ENCODE measurements at places on chromosomes 13 and 19.

GRCh38 chr19:3849092-3849491, 19.7 kb downstream of the ZFR2 start:
- H3K27ac ChIP-seq, result no peak overlapping the region
- H3K27me3 ChIP-seq, result no peaks in the 10 kb centered on the region
- no peaks in the 10 kb centered on the region for H3K36me3 ChIP-seq
- DNase-seq, result peak; percentile 46
- H3K4me1 ChIP-seq, result no peaks in the 10 kb centered on the region
- H3K4me3 ChIP-seq, result no peak overlapping the region

- no peaks in the 10 kb centered on the region for H3K27me3 ChIP-seq
- H3K4me3 ChIP-seq, result no peak overlapping the region
- no peak for DNase-seq
- no peaks in the 10 kb centered on the region for H3K36me3 ChIP-seq
- no peaks in the 10 kb centered on the region for H3K4me1 ChIP-seq
Observed at GRCh38 chr13:24389506-24389905, 80.1 kb downstream of the C1QTNF9 start.

DNA sequence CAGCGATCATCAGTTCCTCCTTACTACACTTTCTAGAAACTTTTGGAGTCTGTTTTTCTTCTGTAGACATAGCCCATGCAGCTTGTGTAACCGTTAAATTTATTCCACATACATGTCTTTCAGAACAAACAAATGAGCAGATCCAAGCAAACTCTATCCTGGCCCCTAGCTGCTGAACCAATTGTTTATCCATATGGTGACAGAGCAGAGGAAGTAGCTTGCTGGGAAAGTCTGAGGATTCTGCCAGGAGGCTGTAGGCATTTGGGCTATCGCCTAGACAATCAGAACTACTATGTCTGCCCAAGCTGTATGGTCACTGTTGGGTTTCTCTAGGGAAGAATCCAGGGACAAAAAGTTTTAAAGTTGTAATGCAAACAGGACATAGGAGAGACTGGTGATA, 343.7 kb downstream of the SPRY2 start:
- no peaks in the 10 kb centered on the region for H3K4me1 ChIP-seq
- H3K27ac ChIP-seq, result no peak overlapping the region

- no peaks in the 10 kb centered on the region for H3K27me3 ChIP-seq
- H3K36me3 ChIP-seq, result no peaks in the 10 kb centered on the region
- peak overlapping the region; percentile 12 for H3K4me3 ChIP-seq
- no peak for DNase-seq
- peak overlapping the region; percentile 98 for H3K27ac ChIP-seq
Observed at GRCh38 chr13:99500839-99501183, 461 bp upstream of the TM9SF2 start.

DNA sequence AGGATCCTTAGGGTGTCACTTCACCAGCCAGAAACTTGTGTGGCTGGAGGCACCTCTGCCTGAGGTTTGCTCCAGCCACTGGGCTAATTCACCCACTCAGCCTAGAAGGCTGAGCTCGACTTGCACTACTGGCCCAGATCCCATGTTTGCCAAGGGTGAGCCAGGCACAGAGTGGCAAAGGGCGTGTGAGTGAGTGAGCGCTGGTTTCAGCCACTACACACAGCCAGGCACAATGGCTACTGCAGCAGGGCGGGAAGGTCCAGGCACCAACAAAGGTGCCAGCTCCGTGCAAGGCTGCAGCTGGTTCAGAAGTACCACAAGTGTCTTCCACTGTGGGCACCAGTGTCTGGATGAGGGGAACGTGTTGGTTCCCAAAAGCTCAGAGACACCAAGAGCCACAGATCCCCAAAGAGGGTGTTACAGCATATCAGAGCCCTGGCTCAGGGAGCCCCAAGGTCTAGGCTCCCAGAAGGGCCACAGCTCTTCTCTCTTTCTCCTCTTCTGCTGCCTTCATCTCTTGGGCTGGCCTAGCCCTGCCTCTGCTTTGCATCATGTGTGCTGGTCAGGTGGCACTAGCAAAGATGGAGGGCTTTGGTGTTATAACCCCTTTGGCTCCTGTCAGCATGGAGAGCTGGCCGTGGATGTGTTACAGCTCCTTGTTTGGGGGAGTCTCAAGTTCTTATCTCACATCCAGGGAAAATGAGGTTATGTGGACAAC, 736.3 kb upstream of the KLHL1 start:
- H3K27me3 ChIP-seq, result no peaks in the 10 kb centered on the region
- H3K27ac ChIP-seq, result no peak overlapping the region
- no peak overlapping the region for H3K4me3 ChIP-seq
- no peaks in the 10 kb centered on the region for H3K4me1 ChIP-seq
- peak; percentile 2 for DNase-seq

GRCh38 chr13:98885600-98885999, 92.3 kb downstream of the DOCK9 start:
- no peaks in the 10 kb centered on the region for H3K27me3 ChIP-seq
- H3K27ac ChIP-seq, result no peak overlapping the region
- DNase-seq, result no peak
- H3K4me1 ChIP-seq, result no peaks in the 10 kb centered on the region
- peaks cover 41% of the 10 kb centered on the region for H3K36me3 ChIP-seq

GRCh38 chr13:113945857-113946408, 27.9 kb downstream of the C13orf46 start:
- H3K27ac ChIP-seq, result no peak overlapping the region
- H3K27me3 ChIP-seq, result no peaks in the 10 kb centered on the region
- no peak overlapping the region for H3K4me3 ChIP-seq
- no peaks in the 10 kb centered on the region for H3K36me3 ChIP-seq
- no peaks in the 10 kb centered on the region for H3K4me1 ChIP-seq

DNA sequence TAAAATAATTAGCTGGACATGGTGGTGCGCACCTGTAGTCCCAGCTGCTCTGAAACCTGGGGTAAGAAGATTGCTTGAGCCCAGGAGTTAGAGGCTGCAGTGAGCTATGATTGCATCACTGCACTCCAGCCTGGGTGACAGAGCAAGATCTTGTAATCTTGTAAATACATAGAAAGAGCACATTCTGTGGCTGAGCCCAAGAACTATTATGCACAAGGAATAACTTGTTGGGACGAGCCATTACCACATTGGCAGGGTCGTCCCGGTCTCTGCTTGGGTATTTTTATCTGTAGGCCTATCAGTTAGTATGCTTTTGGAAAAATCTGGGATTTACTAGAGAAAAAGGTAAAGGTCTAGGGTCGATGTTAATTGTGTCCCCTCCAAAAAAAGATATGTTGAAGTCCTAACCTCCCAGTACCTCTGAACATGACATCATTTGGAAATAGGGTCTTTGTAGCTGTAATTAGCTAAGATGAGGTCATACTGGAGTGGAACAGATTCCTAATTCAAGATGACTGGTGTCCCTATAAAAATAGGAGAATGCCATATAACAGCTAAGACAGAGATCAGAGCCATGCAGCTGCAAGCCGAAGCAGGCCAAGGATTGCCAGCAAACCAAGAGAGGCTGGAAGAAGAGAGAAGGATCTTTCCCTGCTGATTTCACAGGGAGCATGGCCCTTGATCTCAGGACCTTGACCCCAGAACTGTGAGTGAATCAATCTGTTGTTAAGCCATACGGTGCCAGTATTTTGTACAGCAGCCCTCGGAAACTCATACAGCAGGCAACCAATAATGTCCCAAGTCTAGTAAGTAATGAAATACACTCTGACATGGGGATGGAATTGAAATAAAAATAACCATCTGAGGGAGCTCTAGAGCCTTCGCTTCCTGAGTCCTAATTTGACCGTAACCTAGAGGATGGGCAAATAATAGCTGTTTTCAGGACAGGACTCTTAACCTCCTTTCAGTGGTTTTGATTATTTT, 77.0 kb downstream of the TM9SF2 start:
- peak; percentile 20 for DNase-seq
- no peaks in the 10 kb centered on the region for H3K4me1 ChIP-seq
- no peaks in the 10 kb centered on the region for H3K36me3 ChIP-seq
- H3K27ac ChIP-seq, result no peak overlapping the region
- peaks cover 3% of the 10 kb centered on the region for H3K27me3 ChIP-seq

GRCh38 chr19:47464675-47465419, 6.8 kb downstream of the SLC8A2 start:
- no peak for DNase-seq
- H3K27me3 ChIP-seq, result no peaks in the 10 kb centered on the region
- no peaks in the 10 kb centered on the region for H3K4me1 ChIP-seq
- H3K36me3 ChIP-seq, result no peaks in the 10 kb centered on the region
- H3K27ac ChIP-seq, result no peak overlapping the region
- H3K4me3 ChIP-seq, result no peak overlapping the region

GRCh38 chr13:20779405-20779804, 5.6 kb upstream of the EEF1AKMT1 start:
- no peaks in the 10 kb centered on the region for H3K27me3 ChIP-seq
- H3K4me3 ChIP-seq, result no peak overlapping the region
- DNase-seq, result no peak
- peaks cover 4% of the 10 kb centered on the region for H3K36me3 ChIP-seq
- H3K27ac ChIP-seq, result no peak overlapping the region

- H3K27ac ChIP-seq, result no peak overlapping the region
- no peak overlapping the region for H3K4me3 ChIP-seq
- H3K27me3 ChIP-seq, result no peaks in the 10 kb centered on the region
- DNase-seq, result no peak
- no peaks in the 10 kb centered on the region for H3K4me1 ChIP-seq
Observed at GRCh38 chr13:100130092-100130491, 41.2 kb downstream of the PCCA start.

DNA sequence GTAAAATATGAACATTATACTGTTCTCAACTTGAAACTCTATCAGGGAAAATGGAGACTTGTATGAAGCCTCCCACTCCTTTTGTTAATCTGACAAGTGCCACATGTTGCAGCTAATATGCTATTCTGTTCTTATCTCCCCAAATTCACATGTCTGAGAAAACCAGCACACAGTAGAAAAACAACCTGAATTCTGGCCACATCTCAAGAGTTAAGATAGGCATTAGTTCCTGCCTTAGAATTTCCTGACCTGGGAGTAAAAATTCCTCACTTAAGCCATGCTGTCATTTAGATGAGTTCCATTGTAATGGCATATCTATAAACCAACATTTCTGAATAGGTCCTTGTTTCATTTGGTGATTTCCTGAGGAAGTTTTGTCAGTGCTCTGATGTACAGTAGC, 1098.5 kb downstream of the EFNB2 start:
- DNase-seq, result no peak
- no peaks in the 10 kb centered on the region for H3K4me1 ChIP-seq
- H3K27me3 ChIP-seq, result no peaks in the 10 kb centered on the region
- H3K36me3 ChIP-seq, result no peaks in the 10 kb centered on the region
- no peak overlapping the region for H3K4me3 ChIP-seq
- H3K27ac ChIP-seq, result no peak overlapping the region

DNA sequence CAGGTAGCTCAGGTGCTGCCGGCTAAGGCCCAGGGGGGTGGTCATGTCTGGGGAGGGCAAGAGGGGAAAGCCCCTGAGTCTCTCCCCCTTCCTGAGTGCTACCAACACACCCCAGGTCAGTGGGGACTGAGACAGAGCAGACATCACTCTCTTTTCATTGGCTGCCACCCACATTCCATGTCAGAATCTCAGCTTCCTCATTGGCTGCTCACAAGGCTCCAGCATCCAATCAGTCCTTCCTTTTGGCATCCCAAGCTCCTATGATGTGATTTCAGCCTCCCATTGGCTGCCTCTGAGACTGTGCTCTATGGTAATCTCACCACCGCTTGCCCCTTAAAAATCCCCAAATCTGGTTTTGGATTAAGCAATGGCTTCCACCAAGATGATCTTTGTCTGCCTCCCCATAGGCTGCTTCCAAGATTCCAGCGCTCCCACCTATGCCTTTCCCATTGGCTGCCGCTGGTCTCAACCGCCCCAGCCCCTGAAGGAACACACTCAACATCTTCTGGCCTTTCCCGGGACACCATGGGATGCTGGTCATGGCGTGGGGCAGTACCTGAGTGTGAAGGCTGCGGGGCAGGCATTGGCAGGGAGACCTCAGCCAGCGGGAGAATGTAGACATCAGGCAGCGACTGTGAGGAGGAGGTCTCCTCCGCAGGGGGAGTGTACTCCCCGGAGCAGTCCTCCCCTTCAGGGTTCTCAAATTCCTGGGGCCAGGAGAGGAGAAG, 2.0 kb downstream of the LMTK3 start:
- DNase-seq, result no peak
- peaks cover 13% of the 10 kb centered on the region for H3K27me3 ChIP-seq
- no peak overlapping the region for H3K4me3 ChIP-seq
- no peak overlapping the region for H3K27ac ChIP-seq
- H3K36me3 ChIP-seq, result peaks cover 2% of the 10 kb centered on the region
- H3K4me1 ChIP-seq, result no peaks in the 10 kb centered on the region

GRCh38 chr13:43686557-43686956, 100.2 kb downstream of the ENOX1 start:
- H3K27me3 ChIP-seq, result no peaks in the 10 kb centered on the region
- no peaks in the 10 kb centered on the region for H3K4me1 ChIP-seq
- H3K4me3 ChIP-seq, result no peak overlapping the region
- H3K36me3 ChIP-seq, result no peaks in the 10 kb centered on the region
- no peak overlapping the region for H3K27ac ChIP-seq
- DNase-seq, result peak; percentile 4

DNA sequence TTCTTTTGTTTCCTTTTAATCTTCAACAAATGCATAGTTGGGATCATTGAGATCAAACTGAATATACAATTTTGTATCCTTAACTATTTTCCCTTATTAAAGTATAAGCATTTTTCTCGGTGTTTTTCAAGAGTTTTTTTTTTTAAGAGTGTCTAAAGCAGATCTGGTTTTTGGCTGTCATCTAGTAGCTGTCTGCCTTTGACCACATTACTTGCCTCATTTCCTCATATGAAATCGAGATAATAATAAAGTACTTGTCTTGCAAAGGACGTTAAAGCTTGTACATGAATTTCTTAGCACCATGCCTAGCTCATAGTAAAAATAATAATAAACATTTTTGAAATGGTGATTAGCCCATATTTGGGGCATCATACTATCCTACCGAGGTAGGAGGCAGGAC, 121.2 kb downstream of the PDS5B start:
- no peaks in the 10 kb centered on the region for H3K27me3 ChIP-seq
- no peaks in the 10 kb centered on the region for H3K4me1 ChIP-seq
- peaks cover 2% of the 10 kb centered on the region for H3K36me3 ChIP-seq
- H3K4me3 ChIP-seq, result no peak overlapping the region

- no peak overlapping the region for H3K4me3 ChIP-seq
- H3K4me1 ChIP-seq, result no peaks in the 10 kb centered on the region
- no peaks in the 10 kb centered on the region for H3K36me3 ChIP-seq
- no peaks in the 10 kb centered on the region for H3K27me3 ChIP-seq
- no peak for DNase-seq
Observed at GRCh38 chr19:6925386-6925785, 38.0 kb downstream of the ADGRE1 start.

- no peak overlapping the region for H3K27ac ChIP-seq
- H3K27me3 ChIP-seq, result no peaks in the 10 kb centered on the region
- H3K4me1 ChIP-seq, result no peaks in the 10 kb centered on the region
- DNase-seq, result no peak
- H3K36me3 ChIP-seq, result no peaks in the 10 kb centered on the region
Observed at GRCh38 chr19:556611-557382, 12.9 kb downstream of the GZMM start.

- H3K27me3 ChIP-seq, result no peaks in the 10 kb centered on the region
- no peak overlapping the region for H3K4me3 ChIP-seq
- peaks cover 2% of the 10 kb centered on the region for H3K36me3 ChIP-seq
- no peak overlapping the region for H3K27ac ChIP-seq
Observed at GRCh38 chr13:77767413-77767812, 69.9 kb downstream of the SLAIN1 start.

- DNase-seq, result no peak
- no peak overlapping the region for H3K4me3 ChIP-seq
- H3K27ac ChIP-seq, result no peak overlapping the region
- H3K4me1 ChIP-seq, result peaks cover 3% of the 10 kb centered on the region
Observed at GRCh38 chr13:34862311-34862710, 79.8 kb upstream of the NBEA start.

Measured in small intestine (tissue), 16 donors.